Suppressor macrophage (primary cell): ENCODE measurements at places on chromosomes 1 and 21.

DNA sequence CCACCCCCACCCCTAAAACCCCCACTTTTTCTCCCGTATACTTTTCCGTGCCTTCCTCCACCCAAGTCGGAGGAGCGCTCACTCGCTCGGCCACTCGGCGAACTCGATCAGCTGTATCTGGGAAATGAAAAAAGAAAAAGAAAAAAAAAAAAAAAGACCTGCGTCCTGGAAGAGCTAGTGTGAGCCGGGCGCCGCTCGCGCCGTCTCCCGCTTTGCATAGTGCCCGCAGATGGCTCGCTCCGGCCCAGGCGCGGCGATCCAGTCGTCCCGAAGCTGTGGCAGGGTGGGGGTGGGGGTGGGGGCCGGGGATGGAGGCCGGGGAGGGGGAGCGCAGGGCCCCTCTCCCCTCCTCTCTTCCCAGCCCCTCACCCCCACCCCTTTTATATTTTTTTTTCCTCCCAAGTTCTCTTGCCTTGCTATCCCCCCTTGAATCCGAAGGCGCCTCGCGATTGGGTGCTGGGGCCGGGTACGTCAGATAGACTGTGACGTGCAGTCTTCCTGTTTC lies 299 bp upstream of the PROX1 start:
- no peak for DNase-seq

GRCh38 chr1:165896277-165896676 lies 68.9 kb downstream of the UCK2 start:
- no peak for DNase-seq

- no peak for DNase-seq
Measured at GRCh38 chr1:218304281-218305039, 19.4 kb downstream of the RRP15 start.

DNA sequence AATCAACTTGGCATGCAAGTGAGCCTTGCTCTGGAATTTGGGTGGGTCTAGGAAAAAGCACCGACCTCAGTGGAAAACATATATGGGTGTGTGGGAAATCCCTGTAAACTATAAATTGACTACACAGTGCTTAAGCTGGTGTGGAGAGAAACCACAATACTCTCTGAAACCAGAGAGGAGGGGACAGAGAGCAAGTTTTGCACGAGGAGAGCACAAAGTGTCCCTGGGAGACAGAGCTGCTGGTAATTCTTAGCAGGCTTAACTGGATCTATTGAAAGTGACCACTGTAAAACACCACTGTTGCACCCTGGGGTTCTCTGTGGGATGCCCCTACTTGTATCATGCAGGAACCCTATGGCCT lies 12.8 kb downstream of the KCNJ15 start:
- no peak for DNase-seq

DNA sequence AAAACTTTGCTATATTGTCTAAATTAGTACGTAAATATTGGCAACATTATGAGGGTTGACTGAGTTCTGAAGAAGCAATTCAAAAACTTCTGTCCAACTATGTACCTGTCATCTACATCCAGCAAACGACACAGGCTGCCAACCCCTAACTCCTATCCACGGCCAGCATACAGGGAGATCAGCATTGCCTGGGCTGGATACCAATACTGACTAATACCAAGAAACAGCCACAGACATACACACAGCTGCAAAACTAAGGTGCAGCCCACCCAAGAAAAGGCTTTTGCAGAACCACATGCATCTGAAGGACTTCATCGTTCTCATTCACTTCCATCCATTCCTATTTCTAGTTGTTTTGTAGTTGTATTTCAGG lies 2.0 kb downstream of the KIAA0319L start:
- DNase-seq = no peak

DNA sequence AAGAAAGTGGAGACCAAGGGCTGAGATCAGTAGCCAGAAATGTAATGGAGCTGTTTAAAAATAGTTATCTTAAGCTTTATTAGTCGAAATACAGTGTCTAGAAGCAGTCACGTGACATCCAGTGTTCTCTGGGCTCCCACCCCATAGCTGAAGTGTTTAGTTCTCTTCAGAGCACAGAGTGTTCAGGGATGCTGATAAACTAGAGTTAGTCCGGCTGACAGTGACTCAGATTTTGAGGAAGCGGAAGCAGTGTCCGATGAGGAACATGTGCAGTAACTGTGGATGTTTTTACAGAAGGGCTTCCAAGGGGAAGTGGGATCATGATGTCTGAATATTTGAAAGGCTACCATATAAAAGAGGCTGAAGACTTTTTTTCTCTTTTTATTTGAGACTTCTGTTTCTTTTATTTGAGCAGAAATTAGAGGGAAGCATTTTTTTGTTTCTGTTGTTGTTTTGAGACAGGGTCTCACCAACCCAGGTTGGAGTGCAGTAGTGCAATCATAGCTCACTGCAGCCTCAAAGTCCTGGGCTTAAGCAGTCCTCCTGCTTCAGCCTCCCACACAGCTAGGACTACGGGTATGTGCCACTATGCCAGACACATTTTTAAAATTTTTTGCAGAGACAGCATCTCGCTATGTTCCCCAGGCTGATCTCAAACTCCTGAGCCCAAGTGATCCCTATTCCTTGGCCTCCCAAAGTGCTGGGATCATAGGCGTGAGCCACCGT lies 124.2 kb downstream of the GALNT2 start:
- DNase-seq = peak; percentile 90

GRCh38 chr1:5907386-5907785 lies 84.8 kb downstream of the NPHP4 start:
- no peak for DNase-seq

DNA sequence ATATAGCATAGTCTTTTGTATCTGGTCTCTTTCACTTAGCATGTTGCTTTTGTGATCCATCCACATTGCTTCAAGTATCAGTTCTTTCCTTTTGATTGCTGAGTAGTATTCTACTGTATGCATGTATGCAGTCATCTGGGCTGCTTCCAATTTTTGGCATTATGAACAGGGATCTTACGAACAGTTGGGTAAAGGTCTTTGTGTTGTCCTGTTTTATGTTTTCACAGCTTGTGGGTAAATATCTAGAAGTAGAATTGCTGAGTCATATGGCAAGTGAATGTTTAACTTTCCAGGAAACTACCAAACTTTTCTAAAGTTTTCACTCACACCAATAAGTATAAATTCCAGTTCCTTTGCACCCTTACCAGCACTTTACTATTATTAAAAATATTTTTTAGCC lies 60.9 kb downstream of the LHX4 start:
- no peak for DNase-seq

DNA sequence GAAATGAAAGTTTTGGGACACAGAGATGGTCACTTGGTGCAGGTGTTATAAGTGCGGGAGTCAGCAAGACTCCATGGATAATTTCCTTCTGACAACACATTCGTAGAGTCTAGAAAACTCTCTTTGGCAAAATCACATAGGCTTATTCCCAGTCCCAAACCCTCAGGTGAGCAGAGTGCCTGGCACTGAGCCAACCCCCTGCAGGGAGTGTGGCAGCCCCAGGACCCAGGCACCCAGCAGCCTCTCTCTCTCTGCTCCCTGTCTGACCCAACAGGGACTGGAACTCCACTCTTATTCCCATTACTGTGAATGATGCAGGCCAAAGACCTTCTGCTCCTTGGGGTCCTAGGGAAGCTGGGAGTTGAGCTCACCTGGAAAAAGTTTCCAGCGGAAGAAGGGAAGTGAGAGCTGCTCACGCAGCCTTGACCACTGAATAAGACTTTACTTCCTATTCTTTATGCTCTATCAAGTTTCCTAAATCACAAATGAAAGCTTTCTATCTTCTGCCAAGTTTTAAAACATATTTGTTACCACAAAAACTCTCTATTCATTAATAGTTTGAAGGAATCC lies 132.6 kb upstream of the ETV3 start:
- DNase-seq = no peak

- no peak for DNase-seq
Measured at GRCh38 chr1:176471338-176472121, 8.6 kb downstream of the PAPPA2 start.

DNA sequence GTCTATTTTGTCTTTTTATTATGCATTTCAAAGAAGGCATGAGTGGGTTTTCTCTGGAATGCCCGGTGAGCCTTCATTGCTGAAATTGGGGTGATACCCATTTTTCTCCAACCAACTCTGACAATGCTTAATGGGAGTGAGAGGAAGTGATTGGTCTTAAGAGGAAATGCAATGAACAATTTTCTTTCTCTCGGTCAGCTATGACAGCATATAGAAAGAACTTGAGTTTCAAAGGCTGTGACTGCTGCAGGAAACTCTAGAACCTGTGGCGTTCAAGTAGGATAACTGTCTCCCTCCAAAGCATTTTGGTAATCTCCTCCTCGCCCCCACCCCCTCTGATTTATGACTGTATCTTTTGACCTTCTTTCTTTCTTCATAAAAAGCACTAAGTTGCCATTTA lies 155.9 kb downstream of the LYPLAL1 start:
- DNase-seq = no peak

DNA sequence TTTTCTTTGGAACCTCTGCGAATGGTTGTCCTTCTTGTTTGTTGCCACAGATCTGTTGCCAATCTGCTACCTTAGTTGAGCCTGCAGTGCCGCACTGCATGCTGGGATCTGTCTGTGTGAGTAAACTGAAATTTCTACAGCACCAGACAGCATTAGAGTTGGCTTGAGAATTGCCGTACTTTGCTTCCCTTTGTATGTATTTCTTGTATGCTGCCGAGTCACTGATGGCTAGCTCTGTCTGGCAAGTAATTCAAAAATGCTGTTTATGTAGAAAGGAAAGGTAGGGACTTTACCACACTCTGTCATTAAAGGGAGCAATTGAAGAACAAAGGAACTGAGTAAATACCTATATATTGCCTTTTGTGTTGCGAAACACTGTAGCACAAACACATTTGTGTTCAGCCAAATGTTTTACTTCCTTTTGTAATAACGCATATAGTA lies 857.4 kb downstream of the USP25 start:
- peak; percentile 4 for DNase-seq

- no peak for DNase-seq
Measured at GRCh38 chr1:181341026-181341632, 142.2 kb upstream of the CACNA1E start.

- peak; percentile 46 for DNase-seq
Measured at GRCh38 chr1:63878932-63879331, 105.1 kb downstream of the ROR1 start.

GRCh38 chr1:33098371-33098770 lies 17.4 kb downstream of the AZIN2 start:
- peak; percentile 29 for DNase-seq

- DNase-seq = no peak
Measured at GRCh38 chr1:171494076-171494475, 8.7 kb downstream of the PRRC2C start.

DNA sequence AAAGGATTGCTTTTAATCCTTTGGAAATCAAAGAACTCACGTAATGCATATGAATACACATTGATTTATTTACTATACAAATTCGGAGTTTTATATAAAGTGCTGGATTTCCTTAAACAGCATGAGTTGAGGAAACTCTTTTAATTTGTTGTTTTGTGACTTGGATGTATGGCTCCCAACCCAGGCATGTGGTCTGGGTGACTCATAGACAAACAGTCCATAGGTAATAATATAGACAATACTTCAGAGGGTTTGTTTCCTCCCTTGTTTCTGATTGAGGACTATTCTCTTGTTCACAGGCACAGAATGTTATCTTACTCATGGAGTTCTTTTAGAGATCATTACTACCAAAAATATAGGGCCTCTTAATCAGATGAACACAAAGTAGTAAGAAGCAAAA lies 43.8 kb downstream of the XPR1 start:
- DNase-seq = no peak

GRCh38 chr1:41955461-41956159 lies 36.9 kb upstream of the HIVEP3 start:
- peak; percentile 19 for DNase-seq

DNA sequence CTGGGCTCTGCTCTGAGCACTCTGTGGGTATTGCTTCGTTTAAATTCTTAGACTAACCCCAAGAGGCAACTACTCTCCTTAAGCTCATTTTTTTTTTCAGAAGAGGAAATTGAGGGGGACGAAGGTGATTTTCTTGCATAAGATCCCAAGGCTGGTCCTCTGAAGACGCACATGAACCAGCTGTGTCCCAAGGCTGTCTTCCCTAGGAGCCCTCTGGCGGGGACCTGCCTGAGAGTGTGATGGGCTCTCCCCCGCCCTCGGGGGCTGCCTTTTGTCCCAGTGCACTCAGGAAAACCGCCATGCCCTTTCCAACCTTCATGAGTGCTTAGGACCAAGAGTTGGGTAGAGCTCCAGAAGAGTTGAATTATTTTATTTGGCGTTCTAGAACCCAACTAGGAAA lies 21.7 kb downstream of the UMODL1 start:
- no peak for DNase-seq

DNA sequence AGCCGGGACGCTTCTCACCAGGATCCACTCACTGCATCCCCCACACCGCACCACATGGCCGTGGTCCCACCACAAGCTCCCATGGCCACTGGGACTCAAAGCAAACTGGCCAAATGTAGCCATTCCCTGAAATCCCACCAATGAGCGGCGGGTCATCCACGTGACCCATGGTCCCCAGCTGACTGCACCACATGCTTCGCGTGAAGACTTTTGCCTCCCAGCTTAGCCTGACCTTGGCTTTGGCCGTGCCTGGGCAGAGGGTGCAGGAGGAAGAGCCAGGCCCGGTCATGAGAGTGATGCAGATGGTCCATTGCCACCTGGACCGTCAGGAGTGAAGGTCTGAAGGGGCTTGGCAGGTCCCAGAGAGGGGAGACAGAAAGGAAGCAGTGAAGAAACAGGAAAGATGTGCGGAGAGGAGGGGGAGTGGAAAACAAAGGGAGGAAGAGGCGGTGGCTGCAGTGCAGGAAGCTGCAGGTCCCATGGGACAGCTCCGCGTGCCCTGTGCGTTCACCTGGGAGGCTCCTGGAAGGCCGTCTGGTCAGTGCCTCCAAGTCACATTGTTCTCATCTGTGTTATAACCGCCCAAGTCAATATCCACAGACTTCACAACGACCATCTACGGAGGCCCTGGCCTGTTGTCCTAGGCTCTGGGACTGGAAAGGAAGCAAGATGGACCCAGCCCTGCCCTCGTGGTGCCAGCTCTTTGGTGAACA lies 167.8 kb upstream of the AJAP1 start:
- no peak for DNase-seq

GRCh38 chr1:38840281-38840680 lies 19.3 kb downstream of the RRAGC start:
- DNase-seq = no peak

DNA sequence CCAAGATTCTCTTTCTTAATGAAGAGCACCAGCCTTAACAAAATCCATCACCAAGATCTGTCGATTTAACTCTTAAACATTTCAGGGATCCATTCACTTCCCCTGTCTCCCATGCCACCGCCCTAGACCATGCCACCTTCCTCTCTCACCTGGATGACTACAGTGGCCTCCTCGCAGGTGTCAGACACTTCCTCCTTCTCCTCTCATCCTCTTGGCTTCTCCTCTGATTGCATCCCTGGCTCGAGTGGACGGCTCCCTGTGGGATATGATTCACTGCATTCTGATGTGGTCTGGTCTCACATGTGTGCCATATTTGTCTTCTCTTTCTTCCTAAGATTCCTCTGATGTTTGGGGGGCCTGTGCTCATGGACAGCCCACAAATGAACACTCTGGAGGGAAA lies 66.4 kb upstream of the KLHDC7A start:
- no peak for DNase-seq

- DNase-seq = no peak
Measured at GRCh38 chr1:50993645-50994044, 23.6 kb downstream of the CDKN2C start.
